ENCODE measurements at places on chromosomes 1 and 21. TPM values are rescaled to one million over a fixed set of nuclear protein-coding genes. Genes with fewer than 3 reads are reported as not detected.

DNA sequence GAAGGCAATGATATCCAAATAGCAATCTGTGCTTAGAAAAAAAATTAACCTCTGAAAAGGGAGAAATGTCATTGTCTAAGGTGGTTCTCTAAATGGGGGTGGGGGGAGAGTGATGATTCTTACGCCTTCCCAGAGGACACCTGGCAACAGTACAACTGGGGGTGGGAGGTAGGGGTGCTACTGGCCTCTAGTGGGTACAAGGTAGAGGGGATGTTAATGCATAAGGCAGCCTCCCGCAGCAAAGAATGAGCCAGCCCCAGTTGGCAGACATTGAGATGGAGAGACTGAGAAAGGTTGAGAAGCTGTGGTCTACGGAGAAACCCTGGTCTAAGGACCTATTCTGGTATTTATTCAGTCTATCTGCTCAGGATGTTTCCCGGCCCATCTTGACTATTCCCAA lies 472.2 kb upstream of the RUNX1 start:
- no peak for DNase-seq

GRCh38 chr1:55257958-55258357 lies 42.8 kb upstream of the USP24 start:
- no peak for DNase-seq

DNA sequence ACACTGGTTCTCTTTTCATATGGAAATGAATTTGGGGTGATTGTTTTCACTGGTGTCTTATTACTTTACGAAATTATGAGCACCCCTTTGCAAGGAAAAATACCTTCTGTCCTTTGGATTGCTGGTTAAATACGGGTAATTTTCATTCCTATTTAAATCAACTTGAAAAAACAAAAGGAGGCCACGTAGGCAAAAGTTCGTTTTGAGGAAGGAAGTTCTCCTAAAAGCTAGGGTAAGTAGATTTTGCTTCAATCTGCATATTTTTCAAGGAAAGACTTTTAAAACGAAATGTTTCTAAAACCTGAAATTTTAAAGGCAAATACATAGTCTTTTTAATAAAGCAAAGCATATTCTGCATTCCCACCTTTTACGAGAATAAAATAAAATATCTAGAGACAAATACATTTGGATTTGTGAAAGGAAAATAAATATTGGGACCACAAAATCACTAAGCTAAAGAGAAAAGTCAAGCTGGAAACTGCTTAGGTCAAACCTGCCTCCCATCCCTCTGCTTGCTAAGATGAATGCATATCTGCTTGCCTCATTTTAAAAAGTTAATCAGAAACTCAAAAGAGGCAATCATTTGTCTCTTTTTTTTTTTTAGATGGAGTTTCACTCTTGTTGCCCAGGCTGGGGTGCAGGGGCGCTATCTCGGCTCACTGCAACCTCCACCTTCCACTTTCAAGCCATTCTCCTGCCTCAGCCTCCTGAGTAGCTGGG lies 70.9 kb upstream of the ETS2 start:
- no peak for DNase-seq

DNA sequence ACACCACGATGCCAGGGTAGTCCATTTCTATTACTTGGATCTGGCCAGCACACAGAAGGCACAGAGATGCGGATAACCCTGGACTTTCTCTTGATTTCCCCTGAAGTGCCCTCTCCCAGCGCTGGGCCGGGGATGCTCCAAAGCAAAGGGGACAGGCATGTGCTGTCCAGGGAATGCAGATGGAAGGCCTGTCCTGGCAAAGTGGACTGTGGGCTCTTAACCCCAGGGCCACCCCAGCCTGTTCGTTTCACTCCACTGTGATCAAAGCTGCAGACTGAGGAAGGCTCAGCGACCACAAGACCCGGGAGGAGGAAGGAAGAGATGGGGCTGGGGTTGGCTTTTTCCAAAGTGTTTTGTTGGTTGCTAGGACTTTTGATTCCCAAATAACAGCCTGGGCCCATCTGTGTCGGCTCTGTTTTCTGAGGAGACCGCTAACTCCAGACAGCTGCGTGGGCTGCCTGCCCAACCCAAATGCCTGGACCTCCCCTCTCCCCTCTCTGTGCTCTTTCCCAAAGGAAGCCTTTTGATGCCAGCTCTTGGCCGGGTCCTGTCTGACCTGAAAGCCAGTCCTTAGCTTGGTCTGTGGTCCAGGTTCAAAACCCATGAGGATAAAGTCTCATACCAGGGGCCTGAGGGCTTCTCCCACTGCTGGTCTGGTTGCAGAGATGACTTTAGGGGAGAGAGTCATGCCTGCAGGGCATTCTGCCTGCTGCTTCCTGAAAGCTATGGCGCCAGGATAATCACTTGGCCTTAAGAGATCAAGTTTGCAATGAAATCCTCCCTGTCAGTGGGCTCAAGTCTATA lies 119.6 kb upstream of the CD34 start:
- no peak for DNase-seq

GRCh38 chr1:230972855-230973271 lies 5.8 kb downstream of the TTC13 start:
- DNase-seq: no peak

GRCh38 chr1:153532769-153533599 lies 2.8 kb downstream of the S100A6 start:
- DNase-seq: peak; percentile 42

DNA sequence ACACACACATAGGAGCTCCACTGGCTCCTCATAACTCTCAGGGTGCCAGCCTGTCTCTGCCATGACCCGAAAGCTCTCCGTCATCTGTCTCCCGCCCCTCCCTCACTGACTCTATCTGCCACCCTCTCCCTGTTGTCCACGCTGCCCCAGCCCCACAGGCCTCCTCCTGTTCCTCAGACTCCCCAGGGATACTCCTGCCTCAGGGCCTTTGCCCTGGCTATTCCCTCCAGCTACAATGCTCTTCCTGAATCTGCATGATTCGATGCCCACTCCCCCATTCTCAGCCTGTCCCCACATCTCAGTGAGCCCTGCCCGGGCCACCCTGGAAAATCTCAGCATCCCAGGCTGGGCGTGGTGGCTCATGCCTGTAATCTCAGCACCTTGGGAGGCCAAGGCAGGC lies 24.6 kb upstream of the DNAJC11 start:
- DNase-seq: no peak

GRCh38 chr1:67479146-67479891 lies 49.1 kb upstream of the SERBP1 start:
- DNase-seq: peak; percentile 14

DNA sequence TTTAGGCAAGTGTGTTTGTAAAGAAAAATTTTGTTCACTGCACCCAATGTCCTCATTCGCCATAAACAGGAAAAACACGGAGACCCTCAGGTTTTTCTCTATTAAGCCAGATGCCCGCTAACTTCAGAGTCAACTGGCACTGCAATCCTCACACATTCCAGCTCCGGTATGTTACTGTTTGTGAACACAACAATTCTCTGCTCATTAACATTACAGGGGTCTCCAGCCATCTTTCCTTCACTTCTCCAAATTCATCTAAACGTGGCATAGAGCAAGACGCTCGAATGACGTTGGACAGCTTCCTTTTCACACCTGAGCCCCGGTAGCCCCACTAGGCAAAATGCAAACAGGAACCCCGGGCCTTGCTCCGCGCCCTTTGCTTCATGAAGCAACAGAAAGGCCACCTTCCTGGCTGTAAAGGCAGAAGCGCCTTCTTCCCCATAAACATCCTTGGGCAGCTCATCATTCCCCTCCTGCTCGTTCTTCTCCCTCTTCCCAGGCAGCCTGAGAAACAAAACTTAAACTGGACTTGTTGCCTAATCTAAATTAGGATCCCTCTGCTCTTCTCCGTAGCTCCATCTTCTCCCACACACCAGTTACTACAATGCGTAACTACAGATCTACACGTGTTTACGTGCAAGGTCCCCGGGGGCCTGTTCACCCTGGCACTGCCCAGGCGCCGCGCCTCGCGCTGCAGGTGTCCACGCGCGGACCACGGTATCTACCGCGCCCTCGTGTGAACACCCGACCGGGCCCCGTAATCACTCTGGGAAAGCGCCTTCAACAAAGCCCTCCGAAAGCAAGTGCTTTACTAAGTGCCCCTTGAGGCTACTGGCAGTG lies 1.2 kb downstream of the LBR start:
- no peak for DNase-seq

- DNase-seq: no peak
These were observed 159.4 kb downstream of the BARHL2 start for GRCh38 chr1:90557706-90558105.

The CSF3R gene
- not detected for total RNA-seq

The EFCAB14 gene
- total RNA-seq: 64.4 TPM

The BRDT gene
- total RNA-seq: not detected
